Dorsolateral prefrontal cortex (tissue), 122 donors: ENCODE measurements at places on chromosomes 6 and 20. TPM values are rescaled to one million over a fixed set of nuclear protein-coding genes. Genes with fewer than 3 reads are reported as not detected.

The ACTL10 gene
- 0.33 TPM for total RNA-seq

The KCNK16 gene
- total RNA-seq = not detected

The BANF2 gene
- total RNA-seq = not detected

The UBE3D gene
- 16.1 TPM for total RNA-seq

The HCRTR2 gene
- 2.0 TPM for total RNA-seq
